ENCODE measurements at places on chromosomes 16 and 17.

DNA sequence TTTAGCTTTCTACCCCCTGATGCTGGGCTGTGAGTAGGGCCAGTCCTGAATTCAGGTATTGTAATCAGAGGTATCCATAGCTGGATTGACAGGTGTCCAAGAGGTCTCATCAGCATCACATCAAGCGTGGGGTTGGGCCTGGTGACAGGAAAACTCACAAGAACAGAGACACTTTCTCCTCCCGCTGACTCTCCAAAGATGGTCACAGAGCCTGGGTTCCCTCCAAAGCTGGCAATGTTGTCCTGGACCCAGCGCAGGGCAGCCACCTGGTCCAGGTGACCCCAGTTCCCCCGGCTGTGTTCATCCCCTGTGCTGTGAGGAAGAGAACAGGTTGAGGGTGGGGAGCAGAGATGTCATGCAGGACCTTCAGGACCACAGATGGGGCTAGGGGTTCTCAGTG, 11.7 kb downstream of the CES1 start:
- DNase-seq = no peak

GRCh38 chr17:36740157-36740556, 138.8 kb downstream of the MRM1 start:
- no peak for DNase-seq

DNA sequence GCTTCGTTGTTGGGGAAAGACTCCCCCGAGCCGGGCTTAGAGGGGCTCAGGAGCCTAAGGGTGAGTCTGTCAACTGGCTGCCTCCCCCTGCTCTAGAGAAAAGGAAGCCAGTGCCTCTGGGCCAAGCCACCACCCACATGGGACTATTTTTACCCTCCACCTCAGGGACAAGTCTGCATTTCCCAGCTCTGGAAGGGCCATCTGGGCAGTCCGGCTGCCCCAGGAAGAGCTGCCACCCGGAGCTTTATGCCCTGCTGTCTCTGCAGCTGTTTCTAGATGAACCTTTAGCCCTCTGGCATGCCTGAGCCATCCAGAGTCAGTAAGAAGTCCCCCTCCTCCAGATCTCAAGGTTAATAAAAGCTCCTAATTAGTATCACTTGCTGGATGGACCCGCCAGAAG, 5.3 kb upstream of the RPRML start:
- DNase-seq = no peak

GRCh38 chr17:40582328-40582901, 17.1 kb upstream of the CCR7 start:
- no peak for DNase-seq

DNA sequence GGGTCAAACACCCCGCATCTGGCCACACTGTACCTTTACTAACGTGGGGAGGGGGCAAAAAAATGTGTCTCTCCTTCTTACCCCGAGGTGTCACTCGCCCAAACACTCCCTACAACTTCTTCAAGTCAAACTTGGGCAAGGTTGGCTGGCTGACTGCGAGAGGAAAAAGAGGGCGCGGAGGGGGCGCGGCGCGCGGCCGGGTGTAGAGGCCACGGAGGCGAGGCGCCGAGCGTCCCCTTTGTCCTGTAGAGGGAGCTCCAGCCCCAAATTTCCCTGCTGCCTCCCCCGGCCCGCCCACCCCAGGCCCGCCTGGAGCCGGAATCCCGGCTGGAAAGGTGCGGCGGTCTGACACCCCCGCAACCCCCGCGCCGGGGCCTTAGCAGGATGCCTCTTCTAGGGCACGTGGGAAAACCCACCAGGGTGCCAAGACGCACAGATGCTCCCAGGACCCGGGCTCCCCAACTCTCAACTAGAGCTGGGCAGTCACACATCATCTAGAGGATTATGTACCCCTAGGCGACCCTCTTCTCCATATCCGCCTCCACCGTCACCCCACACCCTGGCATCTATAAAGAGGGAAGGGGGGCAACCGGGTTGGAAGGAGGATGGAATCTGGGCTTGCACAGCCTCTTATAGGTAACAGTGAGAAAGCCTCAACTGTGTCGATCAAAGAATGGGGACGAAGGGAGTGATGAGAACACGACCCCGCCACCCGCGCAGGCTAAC, 4.2 kb downstream of the IRX3 start:
- no peak for DNase-seq

DNA sequence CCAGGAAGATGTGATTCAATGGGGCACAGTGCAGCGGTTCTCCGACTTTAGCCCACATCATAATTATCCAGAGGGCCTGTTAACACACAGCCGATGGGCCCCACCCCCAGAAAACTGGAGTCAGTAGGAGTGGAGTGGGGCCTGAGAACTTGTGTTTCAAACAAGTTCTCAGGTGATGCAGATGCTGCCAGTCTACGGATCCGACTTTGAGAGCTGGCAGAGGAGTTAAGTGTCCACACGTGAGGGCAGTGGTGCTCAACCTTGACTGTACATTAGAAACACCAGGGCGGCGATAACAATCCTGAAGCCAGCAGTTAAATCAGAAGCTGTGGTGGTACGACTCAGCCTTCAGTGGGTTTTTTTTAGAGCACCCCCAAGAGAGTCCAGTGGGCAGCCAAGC, 75.0 kb downstream of the GPRC5B start:
- DNase-seq = no peak

GRCh38 chr17:33520426-33521330, 227.6 kb upstream of the ASIC2 start:
- DNase-seq = no peak

GRCh38 chr16:49452578-49452977, 79.0 kb downstream of the C16orf78 start:
- DNase-seq = peak; percentile 68

DNA sequence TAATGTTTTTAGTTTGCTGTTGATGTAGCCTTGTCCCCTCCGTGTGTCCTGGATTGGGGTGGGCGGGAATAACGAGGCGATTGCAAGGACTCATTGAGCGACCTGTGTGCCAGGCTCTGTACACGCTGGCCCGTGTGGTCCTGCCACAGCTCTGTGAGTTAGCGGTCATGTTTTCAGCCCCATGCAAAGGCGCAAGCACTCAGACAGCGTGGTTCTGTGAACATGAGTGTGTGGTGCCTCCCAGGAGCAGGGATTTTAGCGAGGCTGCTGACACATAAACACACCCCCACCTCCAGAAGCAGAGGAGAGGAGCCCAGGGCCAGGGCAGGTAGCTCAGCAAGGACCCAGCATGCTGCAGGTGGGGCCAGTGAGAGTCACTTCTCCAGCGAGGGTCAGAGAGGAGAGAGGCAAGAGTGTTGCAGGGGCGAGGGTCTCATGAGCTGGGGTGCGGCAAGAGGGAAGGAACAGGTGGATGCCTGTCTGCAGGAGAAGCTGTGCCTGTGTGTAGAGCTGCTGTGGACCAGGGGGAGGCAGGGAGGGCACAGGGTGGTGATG, 115.3 kb downstream of the OR1D5 start:
- peak; percentile 38 for DNase-seq

- no peak for DNase-seq
These were observed 11.9 kb upstream of the GSE1 start for GRCh38 chr16:85601272-85601639.

- no peak for DNase-seq
These were observed 18.8 kb downstream of the TNRC6A start for GRCh38 chr16:24748242-24748641.

DNA sequence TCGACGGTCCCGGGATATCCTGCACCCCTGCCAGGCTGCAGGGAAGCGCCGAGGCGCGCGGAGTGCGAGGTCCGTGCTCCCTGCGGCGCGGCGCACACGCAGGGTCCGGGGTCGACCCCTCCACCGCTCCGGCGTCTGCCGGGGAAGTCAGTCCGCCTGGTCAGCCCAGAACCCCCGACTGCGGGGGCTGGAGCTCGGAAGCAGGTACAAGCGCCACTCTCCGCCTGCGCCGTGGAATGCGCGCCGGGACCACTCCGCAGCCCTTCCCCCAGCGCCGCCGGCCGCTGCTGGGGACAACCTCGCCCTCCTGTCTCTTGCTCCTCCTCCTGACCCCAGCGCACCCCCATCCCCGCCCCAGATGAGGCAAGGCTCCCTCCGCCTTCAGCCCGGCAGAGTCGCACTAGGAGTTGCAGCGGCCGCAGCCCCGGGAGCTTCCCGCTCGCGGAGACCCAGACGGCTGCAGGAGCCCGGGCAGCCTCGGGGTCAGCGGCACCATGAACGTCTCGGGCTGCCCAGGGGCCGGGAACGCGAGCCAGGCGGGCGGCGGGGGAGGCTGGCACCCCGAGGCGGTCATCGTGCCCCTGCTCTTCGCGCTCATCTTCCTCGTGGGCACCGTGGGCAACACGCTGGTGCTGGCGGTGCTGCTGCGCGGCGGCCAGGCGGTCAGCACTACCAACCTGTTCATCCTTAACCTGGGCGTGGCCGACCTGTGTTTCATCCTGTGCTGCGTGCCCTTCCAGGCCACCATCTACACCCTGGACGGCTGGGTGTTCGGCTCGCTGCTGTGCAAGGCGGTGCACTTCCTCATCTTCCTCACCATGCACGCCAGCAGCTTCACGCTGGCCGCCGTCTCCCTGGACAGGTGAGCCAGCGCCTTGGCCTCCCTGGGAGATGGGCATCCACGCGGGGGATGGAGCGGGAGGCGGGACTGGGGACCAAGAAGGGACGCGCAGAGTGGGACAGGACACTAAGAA, at the start of gene GALR2:
TSS of gene GALR2 (plus strand) at position 392 of the 974 bp plus-strand sequence. CDS start at position 495, 103 bp downstream.
- peak; percentile 77 for DNase-seq

GRCh38 chr17:73470316-73470826, 158.6 kb upstream of the CDC42EP4 start:
- DNase-seq = no peak

- DNase-seq = no peak
These were observed 4.3 kb downstream of the UBE2G1 start for GRCh38 chr17:4362141-4362540.

DNA sequence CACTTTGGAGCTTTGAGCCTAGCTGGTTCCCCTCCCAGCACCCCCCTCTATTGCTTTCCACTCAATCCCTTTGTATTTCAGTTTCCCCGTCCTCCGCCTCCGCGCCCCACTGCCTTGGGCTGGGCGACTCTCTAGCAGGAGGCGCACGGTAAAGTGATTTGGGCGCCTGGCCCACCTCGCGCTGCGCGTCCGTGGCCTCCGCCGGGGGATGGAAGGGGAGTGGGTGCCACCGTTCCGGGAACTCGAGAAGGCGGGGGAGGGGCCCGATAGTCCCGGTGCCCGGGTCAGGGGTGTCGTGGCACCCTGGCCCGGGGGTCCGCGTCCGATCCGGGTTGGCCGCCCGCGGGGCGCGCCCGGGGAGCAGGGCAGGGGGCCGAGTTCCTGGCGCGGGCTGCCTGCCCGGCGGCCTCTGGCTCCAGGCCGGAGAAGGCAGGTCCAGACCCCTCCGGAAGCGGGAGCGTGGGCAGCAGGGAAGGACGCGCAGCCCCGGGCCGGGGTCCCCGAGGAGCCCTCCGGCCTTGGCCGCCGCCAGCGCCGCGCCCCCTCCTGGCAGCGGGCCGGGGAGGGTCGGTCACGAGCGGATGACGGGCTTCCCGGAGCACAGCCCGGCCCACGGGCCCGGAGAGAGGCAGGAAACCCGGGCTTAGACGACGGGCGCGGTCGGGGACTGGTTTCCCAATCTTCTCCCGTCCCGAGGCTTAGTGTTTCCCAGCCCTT, 15.8 kb downstream of the MEOX1 start:
- peak; percentile 89 for DNase-seq

- DNase-seq = no peak
These were observed 22.3 kb upstream of the ZNHIT3 start for GRCh38 chr17:36463916-36464764.

GRCh38 chr16:84791088-84791487, 28.7 kb upstream of the CRISPLD2 start:
- no peak for DNase-seq

DNA sequence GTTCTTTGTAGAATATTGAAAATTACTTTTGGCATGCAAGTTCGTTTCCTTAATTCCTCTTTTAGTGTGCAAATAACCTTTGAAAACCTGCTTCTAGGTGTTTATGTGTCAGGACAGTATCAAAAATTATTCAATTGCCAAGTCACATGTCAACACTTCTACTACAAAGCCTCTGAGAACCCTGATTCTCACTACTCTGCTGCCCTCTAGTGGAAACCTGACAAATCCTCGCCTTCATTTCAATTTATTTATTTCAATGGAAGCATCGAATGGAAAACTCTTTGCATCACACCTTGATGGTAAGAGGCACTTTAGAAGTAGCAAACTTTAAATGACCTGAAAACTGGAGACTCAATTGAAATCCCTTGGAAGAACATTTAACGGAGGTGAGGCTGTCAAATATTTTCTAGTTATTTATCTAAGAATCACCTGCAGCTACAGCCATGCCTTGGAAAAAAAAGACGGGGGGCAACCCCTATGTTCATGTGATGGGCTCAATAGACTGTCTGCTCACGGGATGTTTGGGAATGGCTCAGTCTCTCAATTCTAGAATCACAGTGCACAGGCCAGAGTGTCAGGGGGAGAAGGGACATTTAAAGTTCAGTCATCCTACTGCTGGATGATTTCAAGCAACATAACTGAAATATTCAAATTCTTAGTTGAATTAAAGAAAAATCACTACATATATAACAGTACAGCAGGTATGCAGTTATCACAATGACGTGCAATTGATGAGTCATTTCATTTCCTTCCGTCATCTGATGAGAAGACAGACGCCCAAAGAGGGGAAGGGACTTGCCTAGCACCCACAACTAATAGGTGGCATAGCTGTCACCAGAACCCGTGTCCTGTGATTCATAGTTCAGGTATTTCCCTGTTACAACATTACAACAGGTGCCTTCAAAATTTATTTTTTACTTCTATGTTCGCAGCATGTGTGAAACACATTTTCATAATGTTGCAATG, 563.9 kb downstream of the TOX3 start:
- DNase-seq = no peak

DNA sequence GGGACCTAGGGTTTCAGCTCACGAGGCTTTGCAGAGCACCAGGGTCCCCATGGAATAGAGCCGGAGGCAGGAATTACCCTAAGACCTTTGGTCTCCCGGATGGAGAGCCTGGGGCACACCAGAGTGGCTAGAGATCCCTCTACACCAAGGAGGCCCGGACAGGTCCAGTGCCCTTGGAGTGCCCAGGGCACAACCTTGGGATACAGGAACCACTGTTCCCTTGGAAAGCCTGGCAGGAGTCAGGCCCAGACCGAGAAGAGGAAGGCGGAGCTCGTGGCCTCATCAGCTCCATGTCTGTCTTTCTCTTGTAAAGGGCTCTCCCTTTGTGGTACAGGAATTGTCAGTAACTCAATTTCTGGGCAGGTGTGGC, 3.8 kb upstream of the DBNDD1 start:
- no peak for DNase-seq

DNA sequence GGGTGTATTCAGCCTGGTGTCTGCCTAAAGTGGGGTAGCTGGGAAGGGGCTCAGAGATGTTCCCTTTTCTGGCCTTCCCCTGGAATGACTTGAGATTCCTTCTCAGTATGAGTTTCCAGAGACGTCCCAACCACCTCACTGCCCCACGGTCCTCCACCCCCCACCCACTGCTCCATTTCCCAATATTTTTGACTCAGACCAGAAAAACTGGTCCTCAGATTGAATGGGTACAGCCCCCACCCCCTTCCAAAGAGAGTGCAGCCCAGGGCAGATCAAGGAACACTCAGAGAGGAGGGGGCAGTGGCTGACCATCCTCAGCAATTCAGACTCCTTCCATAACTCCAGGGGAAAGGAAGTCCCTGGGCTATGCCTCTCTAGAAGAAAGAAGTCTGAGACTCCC, 3.2 kb downstream of the ACLY start:
- DNase-seq = no peak
